ENCODE measurements at places on chromosomes 6 and 20.

- H3K27me3 ChIP-seq = peaks cover 70% of the 10 kb centered on the region
- no peaks in the 10 kb centered on the region for H3K36me3 ChIP-seq
- H3K4me1 ChIP-seq = peaks cover 12% of the 10 kb centered on the region
- DNase-seq = no peak
- H3K4me3 ChIP-seq = no peak overlapping the region
These were observed 6.0 kb downstream of the GJA1 start for GRCh38 chr6:121441477-121441876.

GRCh38 chr6:24630856-24631505 lies 15.0 kb downstream of the KIAA0319 start:
- no peaks in the 10 kb centered on the region for H3K4me1 ChIP-seq
- no peaks in the 10 kb centered on the region for H3K36me3 ChIP-seq
- no peak overlapping the region for H3K27ac ChIP-seq
- peaks cover 46% of the 10 kb centered on the region for H3K27me3 ChIP-seq

DNA sequence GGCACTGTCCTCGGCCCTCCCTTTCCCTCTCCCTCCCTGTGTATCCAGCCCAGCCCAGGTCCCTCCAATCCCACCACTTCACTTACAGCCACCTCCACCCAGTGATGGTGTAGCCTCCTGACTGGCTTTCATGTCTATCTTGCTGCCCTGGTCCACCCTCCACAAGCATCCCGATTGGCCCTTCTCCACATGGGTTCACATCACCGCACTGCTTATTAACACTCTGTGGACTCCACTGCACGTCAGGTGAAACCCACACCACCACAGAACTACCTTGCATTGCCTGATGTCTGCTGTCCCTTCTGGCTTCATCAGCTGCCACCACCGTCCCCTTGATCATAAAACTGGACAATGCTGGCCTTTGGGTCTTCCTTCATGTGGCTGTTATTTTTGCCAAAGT lies 220.4 kb upstream of the ARID1B start:
- no peak overlapping the region for H3K4me3 ChIP-seq
- no peaks in the 10 kb centered on the region for H3K4me1 ChIP-seq
- no peak for DNase-seq
- H3K27me3 ChIP-seq = peaks cover 74% of the 10 kb centered on the region
- no peak overlapping the region for H3K27ac ChIP-seq
- H3K36me3 ChIP-seq = no peaks in the 10 kb centered on the region

DNA sequence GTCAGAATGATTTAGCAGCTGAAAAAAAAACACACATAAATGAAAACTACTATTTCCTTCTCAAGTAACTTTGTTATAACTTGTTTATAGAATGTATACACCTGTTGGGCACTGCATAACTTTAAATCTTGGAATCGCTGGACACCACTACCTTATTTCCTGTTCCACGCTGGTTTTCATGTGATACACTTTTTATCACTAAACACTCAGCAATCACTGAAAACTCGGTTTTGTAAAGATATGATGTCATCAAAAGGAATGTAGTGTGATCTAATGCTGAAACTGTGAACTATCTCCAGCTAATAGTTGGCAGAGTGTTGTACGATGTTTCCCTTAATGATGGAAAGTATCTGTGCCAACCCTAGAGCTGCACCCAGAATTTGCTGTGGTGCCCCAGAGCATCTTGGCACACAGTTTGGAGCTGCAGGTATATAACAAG lies 127.9 kb downstream of the BACH2 start:
- DNase-seq = no peak
- no peaks in the 10 kb centered on the region for H3K36me3 ChIP-seq
- H3K27ac ChIP-seq = no peak overlapping the region
- H3K4me3 ChIP-seq = no peak overlapping the region
- no peaks in the 10 kb centered on the region for H3K4me1 ChIP-seq

- H3K36me3 ChIP-seq = no peaks in the 10 kb centered on the region
- H3K27me3 ChIP-seq = peaks cover 68% of the 10 kb centered on the region
- DNase-seq = no peak
- H3K27ac ChIP-seq = no peak overlapping the region
- H3K4me1 ChIP-seq = no peaks in the 10 kb centered on the region
- H3K4me3 ChIP-seq = no peak overlapping the region
These were observed 9.1 kb upstream of the ZNF133 start for GRCh38 chr20:18279242-18279641.

All from central memory CD8-positive, alpha-beta T cell (primary cell).